ENCODE measurements at places on chromosomes 2 and 18. TPM values are rescaled to one million over a fixed set of nuclear protein-coding genes. Genes with fewer than 3 reads are reported as not detected.

CSRNP3 gene
- total RNA-seq: not detected

HOXD3 gene
- total RNA-seq: 0.20 TPM

TP53I3 gene
- total RNA-seq: 191 TPM

ABHD1 gene
- 1.2 TPM for total RNA-seq

GNLY gene
- not detected for total RNA-seq

CYTIP gene
- not detected for total RNA-seq
